Kidney (tissue), 22 donors: ENCODE measurements at places on chromosomes 4 and X.

- DNase-seq = no peak
Observed at GRCh38 chrX:20969565-20969964, 404.7 kb upstream of the CNKSR2 start.

GRCh38 chr4:48431401-48431800 lies 51.7 kb upstream of the SLC10A4 start:
- DNase-seq = no peak

DNA sequence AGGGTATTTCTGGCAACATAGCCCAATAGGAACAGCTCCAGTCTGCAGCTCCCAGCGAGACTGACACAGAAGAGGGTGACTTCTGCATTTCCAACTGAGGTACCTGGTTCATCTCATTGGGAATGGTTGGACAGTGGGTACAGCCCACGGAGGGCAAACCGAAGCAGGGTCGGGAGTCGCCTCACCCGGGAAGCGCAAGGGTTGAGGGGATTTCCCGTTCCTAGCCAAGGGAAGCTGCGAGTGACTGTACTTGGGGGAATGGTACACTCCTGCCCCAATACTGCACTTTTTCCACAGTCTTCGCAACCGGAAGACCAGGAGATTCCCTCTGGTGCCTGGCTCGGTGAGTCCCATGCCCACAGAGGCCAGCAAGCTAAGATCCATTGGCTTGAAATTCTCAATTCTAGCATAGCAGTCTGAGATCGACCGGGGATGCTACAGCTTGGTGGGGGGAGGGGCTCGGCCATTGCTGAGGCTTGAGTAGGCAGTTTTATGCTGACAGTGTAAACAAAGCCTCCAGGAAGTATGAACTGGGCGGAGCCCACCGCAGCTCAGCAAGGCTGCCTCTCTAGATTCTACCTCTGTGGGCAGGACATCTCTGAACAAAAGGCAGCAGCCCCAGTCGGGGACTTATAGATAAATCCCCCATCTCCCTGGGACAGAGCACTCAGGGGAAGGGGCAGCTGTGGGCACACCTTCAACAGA lies 14.0 kb upstream of the ADAD1 start:
- no peak for DNase-seq

DNA sequence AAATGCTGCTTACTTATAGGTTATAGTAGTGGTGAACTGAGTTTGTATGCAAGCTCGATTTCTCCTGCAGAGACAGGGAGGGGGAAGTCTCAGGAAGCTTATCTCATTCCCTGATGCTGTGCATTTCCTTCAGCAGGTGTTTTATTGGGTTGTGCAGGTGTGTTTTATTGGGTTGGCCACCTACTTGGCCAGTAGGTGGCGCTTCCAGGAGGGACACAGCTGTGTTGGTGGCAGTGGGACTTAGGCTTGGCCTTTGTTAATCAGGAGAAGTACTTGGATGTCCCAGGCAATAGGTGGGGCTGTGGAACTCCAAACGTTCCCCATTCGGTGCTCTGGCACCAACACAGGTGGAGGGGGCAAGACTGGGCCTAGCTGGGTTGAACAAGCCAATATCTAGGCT lies 196.0 kb upstream of the DCAF8L1 start:
- no peak for DNase-seq

DNA sequence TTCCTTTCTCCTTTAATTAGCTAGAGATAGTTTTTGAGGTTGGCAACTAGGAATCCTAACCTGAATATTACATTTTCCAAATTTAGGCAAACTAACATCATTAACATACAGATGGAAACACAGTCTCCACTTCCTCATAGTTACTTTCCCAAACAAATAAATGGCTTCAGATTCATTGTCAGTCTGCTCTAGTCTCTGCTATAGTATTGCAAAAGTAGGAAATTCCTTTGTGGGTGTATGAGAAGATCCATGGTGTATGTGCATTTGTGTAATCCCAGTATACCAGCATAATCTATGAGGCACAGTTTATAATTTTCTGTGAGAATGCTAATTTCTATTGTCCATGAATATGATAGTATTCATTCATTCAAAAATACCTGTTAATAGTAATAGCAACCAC lies 3.0 kb upstream of the NDP start:
- DNase-seq = no peak

- DNase-seq = no peak
Observed at GRCh38 chr4:184136525-184136924, 81.1 kb downstream of the ENPP6 start.

- DNase-seq = no peak
Observed at GRCh38 chrX:37867536-37868153, 20.3 kb upstream of the DYNLT3 start.

- DNase-seq = no peak
Observed at GRCh38 chr4:165208741-165209388, 1.5 kb downstream of the KLHL2 start.

DNA sequence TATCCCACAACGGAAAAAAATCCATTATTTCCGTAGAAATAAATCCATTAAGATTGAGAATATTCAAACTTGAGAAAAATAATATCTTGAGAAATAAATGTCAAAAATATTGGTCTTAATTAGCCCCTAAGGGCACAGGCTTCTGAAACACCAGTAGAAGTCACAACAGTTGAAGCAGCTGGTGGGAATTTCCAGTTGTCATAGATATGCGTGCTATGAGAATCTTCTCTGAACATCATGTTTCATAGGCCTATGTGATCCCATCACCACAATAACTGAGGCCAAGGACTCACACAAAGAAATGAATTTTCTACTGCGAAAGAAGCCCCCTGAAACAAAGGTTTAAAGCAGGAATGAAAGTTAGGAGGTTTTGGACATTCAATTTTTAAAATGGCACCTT lies 292.0 kb downstream of the DTHD1 start:
- DNase-seq = no peak

- peak; percentile 23 for DNase-seq
Observed at GRCh38 chr4:64713256-64713840, 304.1 kb upstream of the TECRL start.

GRCh38 chr4:70863099-70863790 lies 23.6 kb upstream of the GRSF1 start:
- DNase-seq = no peak

GRCh38 chr4:159639671-159640323 lies 536.9 kb downstream of the RAPGEF2 start:
- no peak for DNase-seq

DNA sequence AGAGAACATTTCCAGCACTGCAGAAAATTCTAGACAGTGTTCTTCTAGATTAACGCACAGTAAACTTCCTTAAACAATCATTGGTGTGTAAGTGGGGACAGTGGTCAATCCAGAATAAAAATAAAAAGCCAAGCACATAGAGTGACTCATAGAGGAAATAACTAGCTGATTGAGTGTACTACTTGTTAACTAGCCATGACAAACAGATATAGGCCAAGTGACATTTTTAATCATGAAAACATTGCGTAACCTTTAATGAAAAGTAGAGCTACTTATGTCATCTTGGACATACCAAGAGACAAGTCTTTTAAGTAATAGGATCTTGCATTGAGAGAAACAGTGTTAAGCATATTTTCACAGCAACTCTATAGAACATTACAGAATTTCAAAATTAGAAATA lies 233.9 kb upstream of the MAB21L2 start:
- DNase-seq = no peak

- DNase-seq = no peak
Observed at GRCh38 chr4:2927696-2928075, 35.5 kb downstream of the NOP14 start.

- DNase-seq = no peak
Observed at GRCh38 chr4:71639380-71639779, 144.5 kb downstream of the GC start.

- peak; percentile 57 for DNase-seq
Observed at GRCh38 chrX:155048977-155049619, 21.8 kb downstream of the CMC4 start.

DNA sequence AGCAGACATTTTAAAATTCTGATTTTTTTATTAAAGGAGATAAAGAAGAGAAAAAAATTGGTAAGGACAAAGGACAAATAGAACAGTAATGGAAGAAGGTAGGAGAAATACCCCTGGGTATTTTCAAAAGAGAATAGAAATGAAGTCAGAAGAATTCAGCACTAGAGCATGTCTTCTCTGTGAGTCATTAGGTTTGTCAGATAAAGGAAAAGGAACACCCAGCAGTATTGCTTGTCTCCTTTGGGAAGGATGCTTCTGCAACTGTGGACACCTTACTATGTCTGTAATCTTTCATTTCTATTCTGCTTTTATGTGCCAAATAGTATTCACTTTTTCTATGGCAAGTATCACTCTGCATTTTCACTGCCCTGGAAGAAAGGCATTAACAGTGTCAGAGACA lies 24.0 kb upstream of the PCDH7 start:
- no peak for DNase-seq

DNA sequence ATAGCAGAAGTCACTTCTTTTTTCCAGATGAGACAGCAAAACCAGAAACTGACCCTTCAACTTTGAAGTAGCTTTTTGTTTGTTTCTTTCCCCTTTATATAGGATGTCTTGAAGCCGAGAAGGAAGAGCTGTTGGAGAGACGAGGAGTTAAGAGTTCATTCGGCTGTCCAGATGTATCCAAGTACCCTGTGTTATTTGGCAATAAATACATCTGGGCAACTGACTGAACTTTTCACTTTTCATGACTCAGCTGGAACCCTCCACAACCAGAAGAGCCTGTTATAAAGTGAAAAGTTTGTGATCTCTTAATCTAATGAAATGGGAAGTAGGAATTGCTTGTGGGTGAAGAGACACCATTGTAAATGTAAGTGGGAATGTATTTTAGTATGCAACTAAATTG lies 131.2 kb downstream of the HTR2C start:
- DNase-seq = no peak

DNA sequence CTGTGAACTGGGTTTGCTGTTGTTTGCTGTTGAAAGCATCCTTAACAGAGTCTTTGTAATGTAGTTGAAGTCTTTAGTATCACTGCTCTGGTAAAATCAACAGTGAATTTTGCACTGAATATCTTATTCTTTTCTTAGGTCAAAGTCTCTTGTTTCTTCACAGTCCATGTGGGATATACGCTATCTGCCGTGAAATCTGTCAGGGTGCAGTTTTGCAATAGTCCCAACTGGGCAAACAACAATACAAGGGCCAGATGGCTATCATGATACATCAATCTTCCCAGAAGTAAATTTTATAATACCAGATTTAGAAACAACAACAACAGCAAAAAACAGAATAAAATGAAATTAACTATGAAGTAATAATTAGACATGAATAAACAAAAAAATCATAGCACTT lies 123.5 kb downstream of the PPARGC1A start:
- no peak for DNase-seq

- peak; percentile 59 for DNase-seq
Observed at GRCh38 chr4:7512428-7512827, 77.7 kb upstream of the PSAPL1 start.

DNA sequence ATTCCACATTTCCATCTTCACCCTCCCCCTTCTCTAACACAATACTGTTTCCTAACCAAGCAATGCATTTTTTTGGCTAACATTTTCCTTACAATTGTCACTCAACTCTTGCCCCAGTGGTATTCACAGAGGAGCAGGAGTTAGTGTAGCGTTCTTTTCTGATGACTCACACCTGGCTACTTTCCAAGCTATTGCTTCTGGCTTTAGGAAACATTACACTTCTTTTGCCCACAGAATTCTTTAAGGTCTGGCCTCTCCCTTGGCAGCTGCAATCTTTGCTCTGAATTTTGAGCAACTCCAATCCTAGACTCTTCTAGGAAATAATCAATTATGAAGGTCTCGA lies 27.5 kb upstream of the PDGFC start:
- DNase-seq = peak; percentile 95

GRCh38 chr4:149116806-149117205 lies 674.6 kb upstream of the NR3C2 start:
- DNase-seq = no peak

- DNase-seq = no peak
Observed at GRCh38 chr4:93313197-93313596, 515.4 kb upstream of the ATOH1 start.

GRCh38 chr4:173332021-173332487 lies 2.1 kb downstream of the HMGB2 start:
- no peak for DNase-seq

DNA sequence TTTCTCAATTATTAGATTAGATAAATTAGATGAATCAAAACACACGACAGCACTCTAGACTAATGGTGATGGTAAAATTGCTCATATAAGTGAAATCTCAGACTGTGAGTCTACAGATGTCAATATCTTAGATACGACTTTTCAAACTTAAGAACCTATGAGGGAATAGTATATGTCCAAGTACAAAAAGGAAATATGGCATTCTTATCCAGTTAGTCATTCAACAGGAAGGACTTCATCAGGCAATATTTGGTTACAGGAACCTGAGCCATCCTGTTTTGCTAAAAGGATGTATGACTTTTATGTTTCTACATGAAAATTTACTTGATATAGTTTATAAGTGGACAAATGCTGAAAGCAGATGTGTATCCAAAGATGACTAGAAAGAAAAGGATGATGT lies 107.0 kb downstream of the CT47B1 start:
- no peak for DNase-seq

DNA sequence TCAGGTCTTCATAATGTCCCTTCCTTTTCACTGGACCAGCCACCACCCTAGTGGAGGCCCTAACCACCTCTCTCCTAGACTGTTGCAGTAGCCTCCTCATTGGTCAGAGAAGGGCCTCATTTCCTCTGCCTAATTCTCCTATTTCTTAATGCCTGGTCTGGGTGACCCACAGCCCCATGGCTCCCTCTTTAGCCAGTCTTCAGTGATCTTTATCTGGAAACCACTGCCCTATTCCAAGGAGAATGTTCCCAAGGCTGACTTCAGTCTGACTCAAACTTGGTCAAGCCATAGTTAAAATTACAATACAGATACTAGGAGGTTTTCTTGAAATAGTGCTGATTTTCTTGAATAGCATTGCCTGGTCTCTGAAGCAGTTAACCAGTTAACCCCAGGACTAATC lies 53.6 kb upstream of the PRPS1 start:
- no peak for DNase-seq

DNA sequence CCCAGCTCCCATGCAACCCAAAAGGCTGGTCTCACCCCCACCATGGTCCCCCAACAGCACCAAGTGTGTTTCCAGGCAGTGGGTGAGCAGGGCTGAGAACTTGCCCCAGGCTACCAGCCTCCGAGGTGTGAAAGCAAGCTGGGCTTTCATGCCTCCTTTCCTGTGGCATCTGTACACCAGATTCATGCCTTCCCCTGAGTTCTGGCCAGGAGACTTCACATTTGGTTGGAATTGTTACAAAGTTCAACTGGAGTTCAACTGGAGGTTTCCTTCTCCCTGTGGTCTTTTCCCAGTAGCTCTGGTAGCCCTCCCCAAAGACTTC lies 77.6 kb upstream of the RAB40AL start:
- DNase-seq = no peak
